Activated naive CD8-positive, alpha-beta T cell treated with anti-CD3 and anti-CD28 coated beads, Interleukin-2, amount 10 ng/mL, durations not matched to agents 7 days and 5 days (primary cell): ENCODE measurements at places on chromosomes 6 and 20. TPM values are rescaled to one million over a fixed set of nuclear protein-coding genes. Genes with fewer than 3 reads are reported as not detected.
A peak's percentile ranks its signal among the peaks of the same experiment; 100 is the strongest.

GRCh38 chr20:44886828-44887227, 1.3 kb downstream of the YWHAB start:
- peak overlapping the region; percentile 93 for H3K27ac ChIP-seq
- H3K27me3 ChIP-seq, result peaks cover 4% of the 10 kb centered on the region
- peaks cover 42% of the 10 kb centered on the region for H3K4me1 ChIP-seq

DNA sequence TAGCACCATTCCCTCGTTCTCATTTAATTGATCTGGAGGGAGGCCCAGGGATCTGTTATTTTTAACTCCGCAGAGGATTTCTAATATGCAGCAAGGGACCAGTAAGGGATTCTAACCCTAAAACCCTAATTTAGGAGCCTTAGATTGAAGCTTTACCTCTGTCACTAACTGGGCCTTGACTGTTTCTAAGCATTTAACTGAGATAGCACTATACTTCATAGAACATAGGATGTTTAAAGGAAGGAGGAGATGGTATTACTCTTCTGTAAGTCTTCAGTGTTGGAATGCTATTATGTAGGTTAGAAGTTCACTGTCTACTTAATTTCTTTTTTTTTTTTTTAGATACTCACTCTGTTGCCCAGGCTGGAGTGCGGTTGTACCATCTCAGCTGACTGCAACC, 242.5 kb downstream of the ZFAND3 start:
- peaks cover 11% of the 10 kb centered on the region for H3K4me1 ChIP-seq
- peaks cover 37% of the 10 kb centered on the region for H3K36me3 ChIP-seq
- H3K4me3 ChIP-seq, result no peak overlapping the region
- no peak for DNase-seq
- H3K27ac ChIP-seq, result no peak overlapping the region
- no peaks in the 10 kb centered on the region for H3K27me3 ChIP-seq

The TBXT gene
- not detected for total RNA-seq

The ADGRG6 gene
- 0.91 TPM for total RNA-seq

The GRM4 gene
- 0.14 TPM for total RNA-seq

- no peak for DNase-seq
- peak overlapping the region; percentile 81 for H3K4me3 ChIP-seq
- peaks cover 19% of the 10 kb centered on the region for H3K27me3 ChIP-seq
- H3K27ac ChIP-seq, result peak overlapping the region; percentile 63
Measured at GRCh38 chr6:16237242-16237641, 1.1 kb upstream of the GMPR start.

GRCh38 chr6:65819152-65819551, 112.1 kb upstream of the EYS start:
- DNase-seq, result no peak
- H3K27ac ChIP-seq, result no peak overlapping the region
- no peaks in the 10 kb centered on the region for H3K36me3 ChIP-seq
- H3K4me1 ChIP-seq, result no peaks in the 10 kb centered on the region
- no peaks in the 10 kb centered on the region for H3K27me3 ChIP-seq
